ENCODE measurements at places on chromosomes 16 and 17.

DNA sequence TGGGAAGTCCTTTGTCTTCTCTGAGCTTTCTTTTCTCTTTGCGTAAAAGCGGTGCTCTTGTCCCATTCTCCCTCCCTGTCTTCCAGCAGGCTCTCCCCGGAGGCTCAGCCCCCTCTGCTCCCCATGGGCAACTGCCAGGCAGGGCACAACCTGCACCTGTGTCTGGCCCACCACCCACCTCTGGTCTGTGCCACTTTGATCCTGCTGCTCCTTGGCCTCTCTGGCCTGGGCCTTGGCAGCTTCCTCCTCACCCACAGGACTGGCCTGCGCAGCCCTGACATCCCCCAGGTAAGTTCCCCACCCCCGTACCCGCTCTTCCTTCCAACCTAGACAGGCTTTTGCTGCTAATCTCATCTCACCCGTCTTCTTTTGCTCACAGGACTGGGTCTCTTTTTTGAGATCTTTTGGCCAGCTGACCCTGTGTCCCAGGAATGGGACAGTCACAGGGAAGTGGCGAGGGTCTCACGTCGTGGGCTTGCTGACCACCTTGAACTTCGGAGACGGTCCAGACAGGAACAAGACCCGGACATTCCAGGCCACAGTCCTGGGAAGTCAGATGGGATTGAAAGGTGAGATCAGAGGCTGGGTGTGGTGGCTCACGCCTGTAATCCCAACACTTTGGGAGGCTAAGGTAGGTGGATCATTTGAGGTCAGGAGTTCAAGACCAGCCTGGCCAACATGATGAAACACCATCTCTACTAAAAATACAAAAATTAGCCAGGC is 1.3 kb downstream of the TMEM219 start:
- no peak for DNase-seq

DNA sequence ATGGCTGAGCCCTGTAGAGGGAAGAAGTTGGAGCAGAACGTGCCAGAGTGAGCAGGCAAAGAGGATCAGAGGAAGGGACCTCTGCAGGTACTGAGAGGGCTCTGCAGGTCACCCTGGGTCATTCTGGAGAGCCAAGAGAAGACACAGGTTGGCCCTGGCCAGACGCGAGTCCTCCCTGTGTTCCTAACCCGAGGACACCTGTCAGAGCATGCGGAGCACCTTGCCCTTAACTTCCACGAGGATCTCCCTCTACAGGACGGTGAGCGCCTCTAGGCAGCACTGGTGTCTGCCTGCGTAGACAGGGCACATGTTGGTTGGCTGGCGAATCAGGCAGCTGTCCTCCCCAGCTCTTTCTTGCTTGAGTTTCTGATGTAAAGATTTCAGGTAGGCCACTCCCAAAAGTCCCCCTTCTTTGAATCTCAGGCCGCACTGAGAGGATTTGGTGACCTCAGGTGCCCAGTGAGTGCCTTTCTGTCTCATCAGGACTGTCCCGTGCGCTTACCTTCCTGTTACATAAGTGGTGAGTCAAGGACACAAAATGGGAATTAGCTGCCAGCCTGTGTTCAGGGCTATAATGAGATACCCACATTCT is 45.3 kb downstream of the MPRIP start:
- DNase-seq: no peak

DNA sequence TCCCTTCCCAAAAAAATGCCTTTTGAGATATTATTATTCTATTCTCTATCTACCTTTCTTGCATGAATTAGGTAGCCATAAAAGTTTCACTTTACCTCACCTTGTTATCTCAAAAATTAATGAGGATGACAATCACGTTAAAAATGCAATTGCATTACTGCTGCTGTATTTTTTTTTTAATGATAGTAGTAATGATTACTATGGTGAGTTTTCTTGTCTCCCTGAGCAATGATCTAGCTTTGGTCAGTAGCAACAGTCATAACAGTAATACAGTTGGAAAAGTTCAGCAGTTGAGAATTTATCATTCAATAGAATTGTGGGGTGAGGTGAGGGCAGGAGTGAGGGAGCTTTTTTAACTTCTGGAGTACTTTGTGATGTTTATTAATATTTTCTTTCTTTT is at the start of gene EFCAB5:
TSS of gene EFCAB5 (plus strand) at position 301 of the 400 bp plus-strand sequence. CDS start 163 bp downstream, outside the sequence.
- DNase-seq: no peak

GRCh38 chr16:15885560-15886001 is 2.8 kb downstream of the CEP20 start:
- DNase-seq: no peak

- DNase-seq: no peak
Measured at GRCh38 chr17:60743799-60744198, 66.1 kb downstream of the BCAS3 start.

DNA sequence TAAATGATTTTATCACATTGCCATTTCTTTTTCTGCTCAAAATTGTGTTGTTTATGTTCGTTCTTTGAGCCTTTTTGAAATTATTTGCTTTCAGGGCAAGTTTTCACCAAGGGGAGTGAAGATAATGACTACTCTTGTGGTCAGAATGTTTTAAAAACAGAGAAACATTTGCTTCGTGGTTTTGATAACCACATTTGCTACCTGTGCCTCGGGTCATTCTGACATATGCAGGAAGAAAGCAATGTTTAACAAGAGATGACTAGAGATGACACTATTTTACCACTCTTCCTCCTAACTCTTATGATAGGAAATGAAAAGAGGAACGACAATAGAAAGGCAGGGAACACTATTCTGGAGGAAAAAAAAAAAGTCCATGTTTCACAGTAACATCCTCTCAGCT is 1496.5 kb upstream of the GOT2 start:
- no peak for DNase-seq

GRCh38 chr17:7563115-7563869 is 1.6 kb downstream of the SENP3 start:
- DNase-seq: no peak

- DNase-seq: peak; percentile 3
Measured at GRCh38 chr16:31696968-31697743, 169.5 kb downstream of the AHSP start.

- no peak for DNase-seq
Measured at GRCh38 chr16:31078597-31079341, 4.5 kb downstream of the ZNF646 start.

- no peak for DNase-seq
Measured at GRCh38 chr17:49213399-49213798, 2.9 kb downstream of the ABI3 start.

GRCh38 chr17:77311371-77311981 is 170.7 kb downstream of the SEC14L1 start:
- DNase-seq: no peak

DNA sequence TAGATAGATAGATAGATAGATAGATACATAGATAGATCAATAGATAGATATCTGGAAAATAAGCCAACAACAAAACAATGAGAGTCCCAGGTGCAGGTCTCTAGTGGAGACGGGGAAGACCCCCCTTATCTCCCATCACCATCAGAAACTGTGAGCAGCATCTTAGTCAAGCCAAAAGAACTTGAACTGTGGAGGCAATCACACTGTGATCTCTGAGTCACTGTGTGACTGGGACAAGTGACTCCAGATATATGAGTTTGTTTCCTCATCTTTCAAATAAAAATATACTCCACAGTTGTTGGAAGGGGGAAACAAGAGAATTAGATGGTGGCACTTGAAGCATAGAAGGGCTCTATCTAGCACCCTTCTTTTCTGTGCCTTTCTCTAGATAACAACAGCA is 42.1 kb downstream of the NOG start:
- DNase-seq: no peak

DNA sequence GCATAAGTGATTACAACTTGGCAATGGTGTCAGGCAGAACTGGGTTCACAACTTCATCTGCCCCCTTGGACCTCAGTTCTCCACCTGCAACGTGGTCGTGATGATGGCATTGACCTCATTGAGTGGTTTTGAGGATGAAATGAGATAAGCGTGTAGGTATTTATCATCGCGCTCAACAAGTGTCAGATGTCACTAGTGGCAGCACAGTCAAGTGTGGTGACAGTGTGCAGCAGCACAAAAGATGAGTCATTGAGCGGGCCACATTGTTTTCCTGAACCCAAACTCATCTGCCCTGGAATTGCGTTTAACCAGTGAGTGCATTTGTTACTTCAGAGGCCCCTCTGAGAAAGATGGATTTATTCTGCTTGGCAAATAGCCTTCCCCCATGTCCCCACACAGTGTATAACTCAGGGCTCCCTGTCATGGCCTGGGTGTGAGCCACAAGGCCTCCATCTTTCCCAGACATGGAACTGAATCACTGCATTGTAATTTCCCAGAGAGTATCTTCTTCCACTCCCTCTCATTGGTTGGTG is 20.9 kb downstream of the IRX3 start:
- DNase-seq: no peak

GRCh38 chr17:51857052-51857597 is 301.4 kb downstream of the CA10 start:
- peak; percentile 70 for DNase-seq

All from NCI-H1694 (cell line).